ENCODE measurements at places on chromosomes 3 and 15.

DNA sequence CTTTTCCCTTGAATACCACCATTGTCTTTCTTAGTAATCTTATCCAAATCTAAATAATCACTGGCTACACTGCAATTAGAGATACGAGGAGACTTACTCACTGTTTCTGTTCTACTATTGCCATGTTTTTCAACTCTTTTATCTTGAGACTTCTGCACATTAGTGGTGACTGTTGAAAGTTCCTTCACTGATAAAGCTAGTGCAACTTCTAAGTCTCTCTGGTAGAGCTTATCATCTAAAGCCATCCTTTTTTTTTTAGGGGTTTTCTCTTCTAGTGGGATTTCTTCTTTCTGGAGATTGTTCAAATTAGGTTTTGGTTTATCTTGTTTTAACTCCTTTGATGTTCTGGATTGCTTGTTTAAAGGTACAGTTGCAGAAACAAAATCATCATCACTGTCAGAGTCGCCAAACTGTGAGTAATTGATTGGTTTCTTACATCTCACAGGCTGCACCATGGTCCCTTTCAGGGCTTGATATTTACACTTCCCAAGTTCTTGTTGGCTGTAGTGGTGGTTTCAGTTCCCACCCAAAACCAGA, 37.7 kb downstream of the NCK1 start:
- DNase-seq: no peak

GRCh38 chr3:143363949-143364348, 244.4 kb downstream of the CHST2 start:
- no peak for DNase-seq

- no peak for DNase-seq
These were observed 793 bp downstream of the APOD start for GRCh38 chr3:195582947-195583346.

DNA sequence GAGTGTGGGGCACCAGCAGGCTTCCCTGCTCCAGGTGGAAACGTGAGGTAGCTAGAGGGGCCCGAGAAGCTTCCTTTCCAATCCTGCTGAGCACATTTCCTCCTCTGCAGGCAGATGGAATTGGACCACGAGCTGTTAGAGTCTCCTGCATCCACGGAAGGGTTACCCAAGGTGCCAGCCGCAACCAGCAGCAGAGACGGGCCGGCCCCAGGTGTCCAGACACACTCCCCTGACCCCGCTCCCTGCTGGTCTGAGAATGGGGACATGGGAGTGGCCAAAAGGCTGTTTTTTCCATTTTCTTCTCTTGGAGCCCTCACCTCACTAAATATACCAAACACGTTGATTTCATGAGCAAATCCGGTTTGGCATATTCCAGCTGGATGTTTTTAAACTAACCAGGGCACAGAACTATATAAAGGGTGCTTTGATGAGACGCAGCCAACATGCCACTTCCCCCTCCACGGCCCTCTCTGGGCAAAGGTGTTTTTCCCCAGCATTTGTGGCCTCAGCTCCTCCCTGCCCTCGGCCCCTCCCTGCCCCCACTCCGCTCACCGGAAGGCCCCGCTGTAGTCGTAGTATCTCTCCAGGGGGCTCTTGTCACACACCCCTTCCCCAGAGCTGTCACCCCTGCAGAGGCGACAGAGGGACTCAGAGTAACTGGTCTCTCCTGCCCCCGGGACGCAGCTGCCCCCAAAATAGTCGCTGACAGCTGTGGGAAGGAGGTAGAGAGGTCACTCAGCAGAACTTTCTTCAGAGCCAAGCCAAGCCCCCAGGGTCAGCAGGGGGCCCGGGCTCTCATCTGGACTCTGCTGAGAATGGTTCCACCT, 7.0 kb downstream of the MELTF start:
- no peak for DNase-seq

DNA sequence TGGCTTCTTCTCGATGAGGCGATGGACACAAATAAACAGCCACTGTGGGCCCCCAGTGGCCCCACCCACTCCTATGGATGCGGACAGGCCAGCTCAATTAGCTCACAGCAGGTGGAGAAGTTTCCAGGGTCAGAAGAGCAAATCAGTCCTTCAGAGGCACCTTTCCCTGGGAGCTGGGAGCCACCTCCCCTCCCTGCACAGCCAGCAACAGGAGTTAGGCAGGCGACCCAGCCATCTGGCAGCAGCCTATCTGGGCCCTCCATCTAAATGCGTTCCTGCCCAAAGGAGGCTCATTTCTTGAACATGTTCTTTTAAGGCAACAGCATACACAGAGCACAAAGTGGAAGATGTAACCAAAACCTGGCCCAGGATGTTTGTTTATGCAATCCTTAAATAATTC, 211.9 kb upstream of the ARRDC4 start:
- no peak for DNase-seq

GRCh38 chr15:89112341-89112971, 24.2 kb downstream of the ABHD2 start:
- no peak for DNase-seq

DNA sequence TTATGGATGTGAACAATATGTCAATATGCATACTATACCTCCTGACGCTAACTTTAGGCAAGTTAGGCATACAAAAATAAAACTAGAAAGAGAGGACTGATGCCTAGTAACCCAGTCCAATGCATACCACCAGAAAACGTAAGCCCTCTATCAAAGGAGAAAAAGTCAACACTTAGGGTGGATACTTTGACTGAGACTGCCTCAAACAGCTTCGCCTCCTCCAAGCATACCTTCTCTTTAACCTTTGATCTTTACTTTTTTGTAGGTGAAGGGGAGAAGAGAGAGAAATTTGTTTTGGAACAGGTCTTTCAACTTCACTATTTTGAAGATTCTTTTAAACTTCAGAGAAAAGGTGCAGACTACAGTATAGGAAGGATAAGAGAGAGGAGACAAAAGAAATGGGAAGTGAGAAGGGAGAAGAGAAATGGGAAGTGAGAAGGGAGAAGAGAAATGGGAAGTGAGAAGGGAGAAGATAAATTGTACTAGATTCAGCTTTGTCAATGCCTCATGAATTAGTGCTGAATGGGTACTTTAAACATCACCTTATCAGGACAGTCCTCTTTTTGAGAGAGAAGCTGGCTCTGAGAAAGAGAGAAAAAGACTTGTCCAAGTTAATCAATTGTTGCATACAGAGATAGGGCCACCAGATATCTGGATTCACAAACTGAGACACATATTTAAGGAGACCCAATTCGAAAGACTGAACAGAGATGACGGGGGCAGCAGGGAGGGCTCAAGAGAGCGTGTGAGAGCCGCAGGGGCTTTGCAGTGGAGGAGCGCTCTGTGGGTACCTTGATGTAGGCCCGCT, 1.0 kb downstream of the P3H2 start:
- no peak for DNase-seq

- DNase-seq: no peak
These were observed 7.9 kb downstream of the RFC4 start for GRCh38 chr3:186798239-186798874.

DNA sequence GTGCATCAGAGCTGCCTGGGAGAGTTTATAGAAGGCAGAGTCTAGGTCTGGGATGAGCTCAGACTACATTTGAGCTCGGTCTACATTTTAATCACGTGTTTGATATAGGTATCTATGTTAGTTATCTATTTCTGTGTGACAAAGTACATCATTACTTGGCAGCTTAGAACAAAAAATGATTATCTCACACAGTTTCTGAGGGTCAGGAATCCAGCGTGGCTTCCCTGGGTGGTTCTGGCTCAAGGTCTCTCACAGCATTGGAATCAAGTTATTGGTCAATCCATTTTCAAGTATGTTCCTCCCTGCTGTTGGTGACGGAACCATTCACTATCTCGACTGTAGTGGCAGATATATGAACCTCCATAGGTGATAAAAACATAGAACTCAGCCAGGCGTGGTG, 71.7 kb downstream of the ABHD5 start:
- no peak for DNase-seq

GRCh38 chr15:31516874-31517273, 190.2 kb downstream of the KLF13 start:
- DNase-seq: no peak

DNA sequence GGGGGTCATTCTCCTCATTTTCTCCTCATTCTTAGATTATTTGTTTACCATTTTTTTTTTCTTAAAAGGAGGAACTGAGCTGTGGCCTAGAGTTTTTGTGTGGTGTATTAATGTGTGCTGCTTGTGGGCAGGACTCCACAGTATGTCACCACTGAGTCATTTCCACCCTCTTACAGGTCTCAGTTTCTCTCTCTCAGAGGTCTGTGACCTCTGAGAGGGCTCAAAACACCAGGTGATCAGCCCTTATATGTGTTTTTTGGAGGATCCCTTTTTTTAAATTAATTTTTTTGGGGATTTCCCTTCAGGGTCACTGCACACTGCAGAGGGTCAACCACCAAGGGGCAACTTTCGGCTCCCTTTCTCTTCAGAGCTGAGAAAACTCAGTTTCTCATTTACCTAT, 166.4 kb downstream of the SUCNR1 start:
- no peak for DNase-seq

DNA sequence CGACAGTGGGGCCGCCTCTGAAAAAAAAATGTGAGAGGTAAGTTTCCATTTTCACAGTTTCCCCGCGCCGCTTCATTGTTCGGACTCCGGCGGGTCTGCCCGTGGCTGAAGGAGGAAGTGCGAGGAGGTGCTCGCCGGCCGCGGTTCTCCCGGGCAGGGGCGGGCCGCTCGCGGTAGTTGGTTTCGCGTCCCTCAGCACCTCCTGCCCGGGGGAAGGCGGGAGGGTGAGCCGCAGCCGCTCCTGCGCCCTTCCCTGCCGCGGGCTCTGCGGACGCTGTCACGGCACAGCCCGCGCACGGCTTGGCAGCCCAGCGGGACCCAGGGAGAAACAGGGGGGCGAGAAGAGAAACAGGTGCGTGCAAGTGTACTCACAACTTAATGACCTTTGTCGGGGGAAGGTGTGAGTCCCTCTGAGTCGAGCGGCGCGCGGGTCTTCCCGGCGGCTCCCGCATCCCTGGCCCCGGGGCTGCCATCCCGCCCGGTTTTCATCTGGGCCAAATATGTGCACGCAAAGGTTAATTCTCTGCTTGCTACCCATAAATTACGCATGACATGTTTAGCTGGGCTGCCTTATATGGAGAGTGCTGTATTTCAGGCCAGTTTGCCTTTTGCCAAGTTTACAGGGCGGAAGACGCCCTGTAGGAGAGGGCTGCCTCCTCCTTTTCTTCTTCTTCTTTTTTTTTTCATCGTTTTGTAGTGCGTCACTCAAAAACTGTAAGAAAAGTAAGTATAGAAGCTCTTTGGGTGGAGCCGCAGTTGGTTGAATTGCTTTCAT, 514 bp downstream of the MBNL1 start:
- DNase-seq: no peak

- no peak for DNase-seq
These were observed 28.8 kb downstream of the CYP11A1 start for GRCh38 chr15:74338676-74339075.

DNA sequence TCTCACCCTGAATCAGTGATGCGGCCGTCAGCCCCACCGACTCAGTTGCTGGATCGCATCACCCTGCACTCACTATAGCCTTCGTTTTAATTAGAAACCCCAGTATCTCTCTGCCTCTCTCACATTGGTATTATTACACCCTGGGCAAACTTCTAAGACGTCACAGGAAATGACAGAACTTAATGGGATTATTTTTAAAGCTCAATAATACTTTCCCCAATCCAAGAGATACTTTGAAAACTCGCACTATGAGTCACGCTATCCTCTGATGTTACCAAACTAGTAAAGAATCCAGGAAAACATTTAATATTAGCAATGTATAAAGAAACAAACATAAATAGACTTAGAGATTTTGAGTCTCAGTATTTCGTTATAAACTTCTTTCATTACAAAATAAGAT, 36.6 kb downstream of the RUBCN start:
- no peak for DNase-seq

- no peak for DNase-seq
These were observed 88.6 kb downstream of the LRIG1 start for GRCh38 chr3:66411961-66412887.
